ENCODE measurements at places on chromosomes 7 and 10.

DNA sequence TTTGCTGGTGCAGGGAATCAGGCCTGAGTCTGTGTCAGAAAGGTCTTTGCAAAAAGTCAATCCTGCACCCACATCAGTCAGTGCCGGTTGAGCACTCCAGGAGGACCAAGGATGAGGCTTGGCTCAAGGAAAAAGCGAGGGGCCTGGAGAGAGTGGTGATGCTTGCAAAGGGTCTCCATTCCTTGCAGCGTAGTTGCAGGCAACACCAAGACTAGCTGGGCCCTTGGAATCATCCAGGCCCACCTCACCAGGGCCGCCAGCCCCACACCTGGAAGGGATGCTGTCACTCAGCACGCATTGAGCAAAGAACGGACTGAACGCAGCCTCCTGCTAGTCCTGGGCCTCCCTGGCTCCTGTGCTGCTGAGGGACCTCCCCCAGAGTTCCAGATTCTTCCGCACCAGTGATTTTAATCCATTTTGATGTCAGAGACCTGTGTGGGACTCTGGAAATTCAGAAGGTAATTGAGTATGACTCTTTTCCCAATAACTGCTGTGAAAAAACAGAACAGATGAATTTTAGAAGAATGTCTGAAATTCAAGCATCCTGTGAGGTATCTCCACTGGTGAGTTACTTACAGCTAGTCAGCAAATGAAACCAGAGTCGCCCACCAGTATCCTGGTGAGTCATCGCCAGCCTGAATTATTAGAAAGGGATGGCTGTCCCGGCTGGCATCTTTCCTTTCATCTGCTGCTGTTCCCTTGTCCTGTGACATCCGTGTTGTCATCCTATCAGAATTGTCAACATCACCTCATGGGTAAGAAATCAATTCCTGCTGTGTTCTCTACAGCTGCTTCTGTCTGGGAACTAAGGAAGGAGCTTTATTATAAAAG lies 150.8 kb upstream of the NPS start:
- DNase-seq, result no peak

GRCh38 chr7:132836746-132837145 lies 245.1 kb downstream of the CHCHD3 start:
- no peak for DNase-seq

DNA sequence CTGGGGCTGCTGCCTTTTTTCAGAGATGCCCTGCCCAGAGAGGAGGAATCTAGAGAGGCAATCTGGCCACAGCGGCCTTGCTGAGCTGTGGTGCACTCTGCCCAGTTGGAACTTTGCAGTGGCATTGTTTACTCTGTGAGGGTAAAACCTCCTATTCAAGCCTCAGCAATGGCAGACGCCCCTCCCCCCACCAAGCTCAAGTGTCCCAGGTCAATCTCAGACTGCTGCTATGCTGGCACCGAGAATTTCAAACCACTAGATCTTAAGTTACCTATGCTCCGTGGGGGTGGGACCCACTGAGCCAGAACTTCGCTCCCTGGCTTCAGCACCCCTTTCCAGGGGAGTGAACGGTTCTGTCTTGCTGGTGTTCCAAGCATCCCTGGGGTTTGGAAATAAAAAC lies 77.2 kb downstream of the EXOC4 start:
- no peak for DNase-seq

GRCh38 chr7:32206488-32206887 lies 136.3 kb upstream of the PDE1C start:
- no peak for DNase-seq

DNA sequence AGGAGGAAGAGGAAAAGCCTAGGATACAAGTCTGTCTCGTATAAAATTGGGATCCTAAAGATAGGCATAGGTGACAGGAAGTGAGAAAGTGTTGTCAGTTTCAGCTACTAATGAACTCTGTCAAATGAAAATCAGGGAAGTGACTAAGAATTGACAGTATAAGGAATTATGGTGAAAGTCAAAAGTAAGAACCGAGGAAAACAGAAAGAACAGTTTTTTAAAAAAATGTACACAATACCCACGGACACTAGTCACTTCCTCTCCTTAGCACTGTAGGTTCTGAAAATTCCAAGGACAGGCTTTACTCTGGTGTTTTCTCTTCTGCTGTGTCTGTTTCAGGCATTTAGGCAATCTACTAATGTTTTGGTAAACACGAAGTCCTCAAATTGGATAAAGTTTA lies 42.3 kb downstream of the ATAD1 start:
- no peak for DNase-seq

GRCh38 chr7:985915-986741 lies 3.1 kb downstream of the CYP2W1 start:
- no peak for DNase-seq

- no peak for DNase-seq
These were observed 116.6 kb downstream of the MICU1 start for GRCh38 chr10:72509206-72509799.

- DNase-seq, result peak; percentile 47
These were observed 41.5 kb upstream of the SMIM30 start for GRCh38 chr7:113159746-113160339.

- DNase-seq, result no peak
These were observed 79.4 kb upstream of the FEZF1 start for GRCh38 chr7:122383934-122384333.

DNA sequence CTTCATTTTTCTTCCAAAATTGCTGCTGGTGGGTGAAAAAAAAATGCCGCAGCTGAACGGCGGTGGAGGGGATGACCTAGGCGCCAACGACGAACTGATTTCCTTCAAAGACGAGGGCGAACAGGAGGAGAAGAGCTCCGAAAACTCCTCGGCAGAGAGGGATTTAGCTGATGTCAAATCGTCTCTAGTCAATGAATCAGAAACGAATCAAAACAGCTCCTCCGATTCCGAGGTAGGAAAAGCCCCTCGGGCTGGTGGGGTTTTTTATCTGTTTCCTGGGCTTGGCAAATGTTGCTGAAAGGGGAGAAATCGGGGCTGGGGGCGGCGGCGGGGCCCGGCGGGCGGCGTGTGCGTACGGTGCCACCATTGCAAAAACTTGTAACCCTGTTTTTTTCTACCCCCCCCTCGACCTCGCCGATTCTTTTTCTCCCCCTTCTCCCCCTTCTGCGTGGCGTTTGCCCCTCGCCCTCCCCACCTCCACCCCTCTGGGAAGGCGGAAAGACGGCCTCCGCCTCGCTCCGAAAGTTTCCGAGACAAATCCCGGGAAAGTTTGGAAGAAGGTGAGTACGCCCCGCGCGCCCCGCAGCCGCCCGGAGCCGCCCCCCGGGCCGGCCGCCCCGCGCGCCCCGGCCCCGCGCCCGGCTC lies 789 bp downstream of the TCF7L2 start:
- peak; percentile 65 for DNase-seq

GRCh38 chr7:12056381-12056780 lies 154.7 kb upstream of the TMEM106B start:
- no peak for DNase-seq

- DNase-seq, result no peak
These were observed 221.5 kb upstream of the CELF2 start for GRCh38 chr10:10796061-10796773.

DNA sequence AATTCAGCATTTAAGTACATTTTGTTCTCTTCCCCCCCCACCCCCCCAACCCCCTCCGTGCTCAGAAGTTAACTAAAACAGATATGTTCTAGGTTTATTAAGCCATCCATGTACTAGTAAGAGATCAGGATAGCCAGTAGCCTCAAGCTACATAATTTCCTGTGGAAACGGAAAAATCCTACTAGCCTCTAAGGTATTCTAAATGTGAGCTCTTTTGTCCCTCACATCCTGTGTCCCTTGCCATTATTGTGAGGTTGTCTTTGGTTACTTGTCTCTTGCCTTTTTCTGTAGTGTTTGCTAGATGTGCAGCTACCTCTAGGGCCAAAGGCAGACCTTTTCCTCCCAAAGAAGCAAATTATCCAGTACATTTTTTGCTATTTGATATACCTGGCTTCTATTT lies 92.1 kb downstream of the BTRC start:
- no peak for DNase-seq

- DNase-seq, result no peak
These were observed 34.7 kb upstream of the SLC35B4 start for GRCh38 chr7:134351424-134351823.

DNA sequence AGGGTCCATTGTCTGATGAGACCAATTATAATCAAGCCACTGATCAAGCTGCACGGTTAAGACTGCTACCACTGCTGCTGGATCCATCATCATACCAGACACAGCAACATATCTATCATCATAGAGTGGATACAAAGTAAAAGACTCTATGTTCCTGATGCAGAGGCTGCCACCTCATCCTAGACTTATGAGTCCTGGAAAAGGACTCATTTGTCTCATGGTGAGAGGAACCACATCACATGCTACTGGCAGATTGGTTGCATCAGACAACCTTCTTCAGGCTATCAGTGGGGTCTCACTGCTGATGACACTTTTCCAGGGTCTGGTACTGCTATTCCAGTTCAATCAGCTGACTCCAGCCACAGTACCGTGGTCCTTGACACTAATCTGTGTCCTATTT lies 79.0 kb downstream of the ABI1 start:
- DNase-seq, result no peak

DNA sequence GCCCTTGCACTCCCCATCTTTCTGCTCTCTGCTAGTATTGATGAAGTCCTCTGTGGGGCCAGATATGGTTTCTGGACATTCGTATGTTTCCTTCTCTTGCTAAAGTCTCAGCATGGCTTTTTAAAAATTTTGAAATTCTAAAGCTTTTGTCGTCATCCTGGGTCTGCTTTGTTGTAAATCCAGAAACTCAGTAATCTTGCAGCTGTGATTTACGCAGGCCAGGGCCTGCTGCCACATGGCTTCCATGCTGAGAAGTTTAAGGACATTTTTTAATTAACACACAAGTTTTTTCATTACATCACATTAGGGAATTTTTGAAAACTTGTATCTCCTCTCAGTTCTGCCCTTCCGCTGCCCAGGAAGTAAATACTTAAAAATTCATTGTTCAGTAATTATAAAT lies 686.1 kb upstream of the IGFBP3 start:
- no peak for DNase-seq

DNA sequence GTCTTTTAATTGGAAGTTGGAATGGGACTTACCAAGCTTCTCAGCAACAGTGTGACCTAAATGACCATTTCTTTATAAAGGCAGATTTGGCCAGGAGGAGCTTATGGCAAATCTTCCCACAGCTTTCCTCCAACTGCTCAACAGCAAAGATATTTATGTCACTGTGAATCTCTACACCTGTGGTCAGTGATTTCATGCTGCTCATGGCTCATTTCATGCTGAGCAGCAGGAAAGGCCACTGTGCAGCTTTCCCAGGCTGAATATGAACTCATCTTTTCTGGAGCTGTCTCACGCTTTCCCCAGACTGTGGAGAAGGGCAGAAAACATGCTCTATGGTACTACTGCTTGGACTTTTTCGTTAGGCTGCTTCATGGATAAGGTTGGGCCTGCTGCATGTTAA lies 29.8 kb downstream of the CALCR start:
- no peak for DNase-seq

DNA sequence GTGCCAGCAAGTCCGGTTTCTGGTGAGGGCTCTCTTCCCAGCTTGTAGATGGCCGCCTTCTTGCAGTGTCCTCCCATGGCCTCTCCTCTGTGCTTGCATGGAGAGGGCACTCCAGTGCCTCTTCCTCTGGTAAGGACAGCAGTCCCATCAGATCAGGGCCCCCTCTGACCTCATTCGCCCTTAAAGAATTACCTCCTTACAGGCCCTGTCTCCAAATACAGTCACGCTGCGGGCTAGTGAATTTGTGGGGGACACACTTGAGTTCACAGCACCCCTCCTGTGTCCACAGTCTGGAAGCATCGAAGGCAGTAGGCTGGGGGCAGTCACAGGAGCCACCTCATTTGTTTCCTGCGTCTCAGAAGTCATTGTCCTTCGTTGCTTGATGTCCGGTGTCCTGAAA lies 54.6 kb downstream of the LHPP start:
- DNase-seq, result no peak

- DNase-seq, result no peak
These were observed 227.0 kb upstream of the AOAH start for GRCh38 chr7:36951257-36951697.

DNA sequence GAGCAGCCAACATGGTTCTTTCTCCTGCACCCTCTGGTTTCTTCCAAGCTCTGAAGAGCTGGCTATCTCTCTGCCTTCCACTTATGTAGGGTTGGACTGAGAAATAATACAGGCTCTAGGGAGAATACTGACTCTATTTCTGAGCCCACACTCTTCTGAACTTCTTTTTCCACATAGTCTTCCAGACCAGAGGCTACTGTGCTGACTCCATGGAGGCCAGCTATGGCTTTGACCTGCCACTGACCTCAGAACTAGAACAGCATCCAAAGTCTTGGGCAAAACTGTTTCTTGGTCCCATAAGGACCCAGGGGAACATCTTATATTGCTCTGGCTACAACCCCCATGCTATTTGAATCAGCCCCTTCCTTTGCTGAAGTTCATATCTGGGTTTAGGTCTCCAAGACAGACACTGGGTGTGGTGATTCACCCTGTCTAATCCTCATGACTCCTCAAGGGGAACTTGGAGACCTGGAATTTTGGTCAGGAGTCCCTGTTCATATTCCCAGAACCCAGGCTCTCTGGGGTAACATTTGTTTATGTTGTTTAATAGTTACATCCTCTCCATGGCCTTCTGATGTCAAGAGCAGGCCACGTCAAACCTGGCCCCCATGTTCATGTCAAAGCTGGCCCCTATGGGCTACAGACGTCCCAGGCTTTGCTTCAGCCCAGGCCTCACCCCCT lies 12.1 kb upstream of the PLAU start:
- no peak for DNase-seq

GRCh38 chr10:131902691-131903090 lies 1.9 kb downstream of the PPP2R2D start:
- no peak for DNase-seq

- no peak for DNase-seq
These were observed 71.9 kb upstream of the DUSP5 start for GRCh38 chr10:110425684-110426293.

- DNase-seq, result no peak
These were observed 933.1 kb upstream of the LRRN3 start for GRCh38 chr7:110157631-110158362.

GRCh38 chr7:131562941-131563340 lies 6.5 kb upstream of the PODXL start:
- DNase-seq, result no peak

- DNase-seq, result no peak
These were observed 169.8 kb downstream of the NOC3L start for GRCh38 chr10:94192974-94193373.

DNA sequence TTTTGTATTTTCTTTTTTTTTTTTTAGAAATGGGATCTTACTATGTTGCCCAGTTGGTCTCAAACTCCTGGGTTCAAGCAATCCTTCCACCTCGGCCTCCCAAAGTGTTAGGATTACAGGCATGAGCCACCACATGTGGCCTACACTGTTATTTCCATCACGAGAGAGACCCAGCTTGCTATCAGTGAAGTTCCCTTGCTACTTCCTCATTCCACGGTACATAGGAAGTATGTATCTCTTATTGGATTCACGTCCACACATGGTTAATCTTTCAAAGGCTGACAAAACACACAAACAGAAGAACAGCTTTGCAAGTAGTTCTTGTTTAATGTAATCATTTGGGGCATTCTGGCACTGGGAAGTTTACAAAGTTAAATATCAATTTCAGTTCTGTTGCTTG lies 50.9 kb downstream of the DCLRE1A start:
- DNase-seq, result no peak

GRCh38 chr7:36795451-36796021 lies 71.2 kb upstream of the AOAH start:
- no peak for DNase-seq

GRCh38 chr7:91352091-91352490 lies 87.9 kb downstream of the FZD1 start:
- DNase-seq, result no peak

- DNase-seq, result no peak
These were observed 170.4 kb downstream of the MAGI2 start for GRCh38 chr7:79282882-79283602.
